Activated CD8-positive, alpha-beta memory T cell treated with anti-CD3 and anti-CD28 coated beads for 1 hour (primary cell): ENCODE measurements at places on chromosomes 4 and X.

DNA sequence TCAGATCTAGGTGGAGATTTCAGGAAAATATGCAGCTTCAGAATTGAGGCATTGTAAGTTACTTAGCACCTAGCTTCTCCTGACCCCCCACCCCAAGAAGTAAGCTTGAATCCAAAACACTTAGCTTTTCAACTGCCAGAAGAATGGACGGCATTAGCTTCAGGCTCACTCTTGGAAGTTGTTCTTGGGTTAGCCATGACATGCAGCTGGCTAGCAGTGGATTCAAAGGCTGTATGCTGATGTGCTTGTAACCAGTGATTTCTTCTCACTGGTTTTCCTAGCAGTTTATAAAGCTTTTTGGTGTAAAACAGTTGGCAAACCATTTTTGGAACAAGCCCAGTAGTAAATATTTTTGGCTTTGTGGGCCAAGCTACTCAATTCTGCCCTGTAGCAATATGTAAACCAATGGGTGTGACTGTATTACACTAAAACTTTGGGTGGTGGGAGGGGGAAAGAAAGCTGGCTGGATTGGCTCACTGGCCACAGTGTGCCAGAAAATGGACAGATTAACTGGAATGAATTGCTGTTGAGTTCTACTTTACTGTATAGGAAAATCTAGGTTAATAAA, 85.6 kb downstream of the SHROOM2 start:
- no peak for DNase-seq

DNA sequence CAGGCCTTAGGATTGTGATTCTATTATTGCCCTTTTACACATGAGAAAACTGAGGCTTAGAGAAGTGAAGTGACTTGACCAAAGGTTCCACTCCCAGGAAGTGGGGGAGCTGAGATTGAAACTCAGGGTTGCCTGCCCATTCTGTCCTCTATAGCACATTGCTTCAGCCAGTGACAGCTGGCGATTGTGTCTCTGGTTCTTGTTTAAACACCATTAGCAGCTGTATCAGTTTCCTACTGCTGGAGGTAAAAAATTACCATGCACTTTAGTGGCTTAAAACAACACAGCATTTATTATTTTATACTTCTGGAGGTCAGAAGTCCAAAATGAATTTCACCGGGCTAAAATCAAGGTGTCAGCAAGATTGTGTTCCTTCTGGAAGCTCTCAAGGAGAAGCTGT, 205.8 kb upstream of the MAMLD1 start:
- DNase-seq, result no peak

- DNase-seq, result no peak
Measured at GRCh38 chr4:177519481-177520260, 77.4 kb upstream of the AGA start.

- DNase-seq, result no peak
Measured at GRCh38 chr4:143701365-143701764, 890 bp upstream of the FREM3 start.

DNA sequence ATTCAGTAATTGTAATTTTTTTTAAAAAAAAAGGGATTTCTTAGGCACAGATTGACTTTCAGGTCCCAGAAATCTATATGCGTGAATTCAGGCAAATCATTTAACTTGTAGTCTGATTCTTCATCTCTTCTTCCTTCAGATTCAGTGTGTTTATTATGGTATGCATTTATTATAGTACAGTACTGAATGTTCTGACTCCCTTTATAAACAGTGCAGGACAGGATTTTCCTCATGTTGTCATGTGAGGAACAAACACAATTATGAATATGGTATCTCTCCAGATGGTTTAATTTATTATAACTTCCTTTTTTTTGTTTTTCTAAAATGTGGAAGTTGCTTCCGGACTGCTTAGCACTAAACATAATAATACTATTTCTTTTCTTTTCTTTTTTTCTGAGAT, 54.2 kb downstream of the RPS3A start:
- DNase-seq, result no peak

GRCh38 chr4:98641906-98642668, 16.3 kb downstream of the TSPAN5 start:
- no peak for DNase-seq

- DNase-seq, result no peak
Measured at GRCh38 chr4:1533501-1534064, 127.3 kb upstream of the NKX1-1 start.

- DNase-seq, result no peak
Measured at GRCh38 chrX:12441381-12442128, 303.3 kb downstream of the FRMPD4 start.

GRCh38 chr4:24867766-24868296, 45.0 kb downstream of the CCDC149 start:
- no peak for DNase-seq

- no peak for DNase-seq
Measured at GRCh38 chrX:97332963-97333362, 449.3 kb downstream of the RPA4 start.

DNA sequence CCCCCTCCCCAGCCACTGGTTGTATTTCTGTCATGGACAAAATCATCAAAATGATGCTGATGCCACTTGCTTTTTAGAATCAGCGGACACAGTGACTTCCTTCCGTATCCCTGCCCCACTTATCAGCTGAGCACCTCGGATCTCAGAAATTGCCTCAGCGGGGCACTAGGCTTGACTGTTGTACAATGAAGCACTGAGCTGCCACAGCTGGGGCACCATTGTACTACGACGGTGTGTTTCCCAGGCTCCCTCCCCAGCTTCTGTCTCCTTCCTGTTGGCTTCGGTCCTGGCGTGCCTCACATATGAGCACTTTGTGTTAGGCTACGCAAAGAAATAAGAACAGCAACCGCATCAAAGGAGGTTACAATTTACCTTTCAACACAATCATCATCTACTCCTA, 82.4 kb downstream of the F11 start:
- DNase-seq, result no peak

DNA sequence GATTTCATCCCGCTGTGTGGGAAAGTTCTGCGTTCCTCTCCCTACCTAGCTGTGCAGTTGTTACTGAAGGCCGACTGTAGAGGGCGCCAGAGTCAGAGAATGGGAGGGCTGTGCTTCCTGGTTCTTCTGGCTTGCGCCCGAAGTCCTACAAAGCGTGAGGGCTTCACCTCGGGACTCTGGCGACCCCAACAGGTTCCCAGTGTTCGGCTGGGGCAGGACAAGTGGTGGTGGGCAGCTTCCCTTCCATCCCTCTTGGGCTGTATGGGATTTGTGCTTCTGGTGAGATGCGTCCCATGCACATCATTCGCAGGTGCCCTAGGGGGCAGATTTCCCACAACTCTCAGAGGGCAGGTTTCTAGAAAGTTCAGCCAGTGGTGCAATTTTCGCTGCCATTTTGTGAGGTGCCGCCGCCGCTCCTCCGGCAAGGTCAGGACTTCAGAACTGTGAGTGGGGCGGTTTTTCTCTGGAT, 27.3 kb downstream of the CT45A1 start:
- DNase-seq, result peak; percentile 17

DNA sequence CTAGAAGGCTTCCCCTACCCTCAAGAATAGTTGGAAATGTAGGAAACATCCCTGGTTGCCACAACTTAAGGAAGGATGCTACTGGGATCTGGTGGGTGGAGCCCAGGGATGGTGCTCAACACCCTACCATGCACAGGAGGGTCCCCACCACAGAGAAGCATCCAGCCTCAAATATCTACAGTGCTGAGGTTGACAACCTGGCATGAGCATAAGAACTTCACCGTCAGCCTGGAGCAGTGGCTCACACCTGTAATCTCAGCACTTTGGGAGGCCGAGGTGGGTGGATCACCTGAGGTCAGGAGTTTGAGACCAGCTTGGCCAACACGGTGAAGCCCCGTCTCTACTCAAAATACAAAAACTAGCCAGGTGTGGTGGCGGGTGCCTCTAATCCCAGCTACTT, 24.0 kb upstream of the ASMTL start:
- DNase-seq, result no peak

- no peak for DNase-seq
Measured at GRCh38 chr4:7625071-7625470, 190.3 kb upstream of the PSAPL1 start.

DNA sequence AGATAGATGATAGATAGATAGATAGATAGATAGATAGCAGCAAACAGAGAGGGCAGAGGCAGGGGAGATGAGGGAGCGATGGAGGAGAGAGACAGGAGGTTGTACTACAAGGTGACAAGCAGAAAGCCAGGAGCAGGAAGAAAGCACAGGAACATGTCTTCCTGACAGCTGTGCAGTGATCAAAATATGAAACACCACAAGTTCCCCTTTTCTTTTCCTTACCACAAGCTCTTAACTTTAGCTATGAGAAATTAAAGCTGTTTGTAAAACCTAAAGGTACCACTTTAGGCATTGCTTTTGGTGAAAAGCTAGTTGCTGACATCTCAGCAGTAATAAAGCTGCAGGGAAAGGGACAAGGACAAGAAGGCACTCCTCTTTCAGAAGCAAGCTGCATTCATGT, 9.1 kb upstream of the MAGED4B start:
- no peak for DNase-seq

DNA sequence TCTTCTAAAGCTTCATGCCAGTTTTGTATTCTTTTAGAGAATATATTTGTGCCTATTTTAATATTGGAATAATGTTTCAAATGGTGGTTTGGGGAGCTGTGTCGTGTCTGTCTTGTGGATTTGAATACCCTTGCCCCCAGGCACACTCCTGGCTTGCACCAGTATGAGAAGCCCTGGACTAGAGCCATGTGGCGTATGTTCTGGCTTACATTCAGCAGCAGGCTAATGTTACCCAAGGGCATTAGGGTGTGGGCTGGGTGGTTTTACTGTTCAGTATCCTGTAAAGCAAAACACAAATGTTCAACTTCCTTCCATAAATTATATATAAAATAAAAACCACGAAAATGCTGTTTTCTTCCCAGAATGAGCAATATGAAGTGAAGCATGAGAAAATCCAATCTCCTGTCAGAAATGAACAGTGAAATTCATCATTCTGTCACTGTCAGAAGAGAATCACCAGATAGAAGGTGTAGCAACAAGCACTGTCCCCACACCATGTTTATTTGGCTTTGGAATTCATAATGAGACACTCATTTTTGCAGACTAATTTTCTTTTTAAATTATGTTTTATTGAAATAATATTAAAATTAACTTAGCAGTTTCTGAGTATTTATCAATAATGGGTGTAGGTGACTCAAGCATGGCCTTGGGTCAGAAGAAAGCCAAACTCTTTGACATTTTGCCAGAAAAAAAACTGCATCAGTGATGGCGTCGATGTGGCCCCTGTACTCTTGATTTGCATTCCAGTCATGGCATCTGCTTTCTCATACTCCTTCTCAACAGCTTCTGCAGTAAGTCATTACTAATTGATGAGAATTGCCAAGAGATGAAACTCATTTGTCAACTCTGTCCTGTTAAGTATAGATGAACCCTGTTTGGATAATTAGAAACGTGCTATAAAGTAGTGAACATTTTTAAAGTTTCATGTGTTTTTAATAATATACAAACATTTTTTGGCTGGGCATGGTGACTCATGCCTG, 43.8 kb downstream of the WWC2 start:
- no peak for DNase-seq

- DNase-seq, result no peak
Measured at GRCh38 chr4:115575851-115576250, 462.4 kb upstream of the NDST4 start.

DNA sequence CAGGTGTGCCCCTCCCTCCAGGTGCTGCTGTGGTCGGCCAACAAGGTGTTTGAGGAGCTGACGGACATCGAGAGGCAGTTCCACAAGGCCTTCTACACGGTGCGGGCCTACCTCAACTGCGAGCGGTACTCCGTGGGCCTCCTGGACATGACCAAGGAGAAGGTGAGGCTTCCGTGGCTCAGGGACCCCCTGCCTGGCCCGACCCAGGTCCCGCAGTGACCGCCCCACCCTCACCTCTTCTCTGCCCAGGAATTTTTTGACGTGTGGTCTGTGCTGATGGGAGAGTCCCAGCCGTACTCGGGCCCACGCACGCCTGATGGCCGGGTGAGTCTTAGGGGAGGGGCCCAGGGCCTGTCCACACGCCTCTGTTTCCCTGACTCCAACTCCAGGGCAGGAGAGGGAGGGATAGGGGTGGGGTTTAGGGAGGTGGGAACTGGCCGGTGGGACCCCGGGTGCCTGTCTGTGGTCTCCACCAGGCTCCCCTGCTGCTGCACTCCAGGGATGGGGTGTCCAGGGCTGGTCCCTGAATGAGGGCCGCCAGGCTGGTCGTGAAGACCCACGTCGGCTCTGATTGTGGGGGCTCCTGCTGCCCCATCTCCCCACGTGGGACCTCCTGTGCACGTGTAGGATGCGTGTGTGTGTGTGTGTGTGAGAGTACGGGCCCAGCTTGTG, 20.1 kb downstream of the ATP5ME start:
- no peak for DNase-seq

DNA sequence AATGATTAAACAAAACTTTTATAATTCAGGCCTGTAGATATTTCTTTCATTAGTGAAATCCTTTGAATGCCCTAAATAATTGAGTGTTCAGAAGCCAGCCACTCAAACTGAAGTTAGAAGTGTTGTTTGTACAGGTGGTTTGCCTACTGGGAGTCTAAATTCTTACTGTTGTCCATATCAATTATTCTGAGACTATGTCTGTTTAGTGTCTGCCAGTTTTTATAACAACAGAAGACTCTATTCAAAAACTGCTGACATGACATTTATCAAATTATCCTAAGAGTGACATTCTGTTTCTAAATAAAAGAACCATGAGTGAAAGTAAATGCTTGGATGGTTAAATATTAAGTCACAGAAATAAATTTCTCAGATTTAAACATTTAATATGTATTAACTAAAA, 375.1 kb downstream of the FAT4 start:
- DNase-seq, result no peak

DNA sequence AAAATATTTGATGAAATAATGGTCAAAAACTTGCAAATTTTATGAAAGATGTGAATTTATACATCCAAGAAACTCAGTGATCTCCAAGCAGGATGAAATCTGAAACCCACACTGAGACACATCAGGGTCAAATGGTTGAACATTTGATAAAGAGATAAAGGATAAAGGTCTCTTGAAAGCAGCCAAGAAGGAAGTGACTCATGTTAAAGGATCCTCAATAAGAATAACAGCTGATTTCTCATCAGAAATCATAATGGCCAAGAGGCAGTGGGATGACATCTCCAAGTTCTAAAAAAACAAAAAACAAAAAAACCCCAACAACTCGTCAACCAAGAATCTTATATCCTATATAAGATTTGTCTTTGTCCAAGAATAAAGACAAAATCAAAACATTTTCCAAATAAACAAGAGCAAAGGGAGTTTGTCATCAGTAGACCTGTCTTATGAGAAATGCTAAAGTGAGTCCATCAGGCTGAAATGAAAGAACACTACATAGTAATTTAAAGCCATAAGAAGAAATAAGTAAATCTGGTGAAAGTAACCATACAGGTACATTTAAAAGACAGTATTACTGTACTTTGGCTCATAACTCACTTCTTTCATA, 121.7 kb downstream of the PDS5A start:
- no peak for DNase-seq

DNA sequence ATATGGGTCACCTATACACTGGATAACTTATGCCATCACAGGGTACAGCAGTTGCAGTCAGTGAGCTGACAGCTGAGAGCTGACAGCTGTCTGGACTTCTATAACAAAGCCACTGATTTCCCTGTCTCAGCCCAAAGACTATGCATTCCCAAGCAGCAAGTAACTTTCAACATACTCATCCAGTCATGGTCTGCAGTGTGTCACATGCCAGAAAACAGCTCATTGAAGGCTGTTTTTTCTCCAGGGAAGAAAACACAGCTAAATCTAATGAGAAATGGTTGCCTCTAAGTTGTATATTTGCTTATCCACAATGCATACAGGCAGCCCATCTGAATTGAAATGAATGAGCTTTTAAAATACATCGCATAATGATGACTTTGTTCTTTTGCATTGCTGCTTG, 6.3 kb downstream of the KIAA1210 start:
- no peak for DNase-seq
